ENCODE measurements at places on chromosomes 7 and 10.
A peak's percentile ranks its signal among the peaks of the same experiment; 100 is the strongest.

GRCh38 chr10:112330607-112331160, 43.2 kb upstream of the ACSL5 start:
- DNase-seq: no peak

- DNase-seq: no peak
Measured at GRCh38 chr7:18572154-18572553, 76.6 kb downstream of the HDAC9 start.

DNA sequence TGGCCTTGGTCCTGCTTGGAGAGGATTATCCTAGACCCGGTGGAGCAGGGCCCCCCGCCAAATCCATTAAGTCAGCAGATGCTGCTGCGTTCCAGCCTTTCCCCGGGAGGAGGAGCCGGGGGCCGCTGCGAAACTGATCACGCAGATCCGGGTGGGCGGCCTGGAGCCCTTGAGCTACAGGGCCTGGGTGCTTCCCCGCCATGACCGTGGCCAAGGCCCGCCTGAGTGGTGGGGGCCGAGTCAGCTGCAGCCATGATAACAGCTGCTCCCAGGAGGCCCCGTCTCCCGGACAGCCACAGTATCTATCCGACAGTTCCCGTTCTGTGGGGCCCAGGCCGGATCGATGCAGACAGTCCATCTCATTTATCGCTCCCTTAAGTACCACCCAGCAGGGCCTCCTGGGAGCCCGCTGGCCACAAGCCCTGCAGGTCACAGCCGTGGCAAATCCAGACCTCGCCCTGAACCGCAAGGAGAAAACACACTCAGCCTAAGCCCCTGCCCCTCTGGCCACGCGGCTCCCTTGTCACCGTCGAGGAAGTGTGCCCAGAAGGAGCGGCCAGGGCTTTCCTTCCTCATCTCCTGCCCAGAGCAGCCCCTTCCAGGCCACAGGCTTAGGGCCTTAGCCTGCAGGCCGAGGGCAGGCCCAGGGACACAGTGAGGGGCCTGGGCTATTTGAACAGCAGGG, 34.4 kb upstream of the SLC29A4 start:
- DNase-seq: no peak

- no peak for DNase-seq
Measured at GRCh38 chr7:11437994-11438393, 394.0 kb downstream of the THSD7A start.

DNA sequence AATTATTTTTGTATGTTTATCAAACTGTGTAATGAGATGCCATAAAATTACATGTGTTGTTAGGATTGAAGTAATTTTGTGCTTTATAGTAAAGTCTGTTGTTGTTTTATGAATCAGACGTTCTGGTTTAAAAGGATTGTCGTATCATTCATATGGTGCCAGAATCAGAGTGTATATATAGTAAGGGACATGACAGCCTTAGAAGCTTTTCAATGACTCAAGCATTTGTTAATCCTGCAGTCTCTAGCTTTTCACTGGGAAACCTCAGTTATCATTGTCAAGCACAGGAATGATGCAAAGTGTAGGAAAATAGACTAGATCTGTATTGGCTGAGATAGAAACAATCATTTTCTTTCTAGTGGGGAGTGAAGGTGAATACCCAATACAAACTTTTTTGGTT, 57.5 kb downstream of the TRRAP start:
- DNase-seq: no peak

DNA sequence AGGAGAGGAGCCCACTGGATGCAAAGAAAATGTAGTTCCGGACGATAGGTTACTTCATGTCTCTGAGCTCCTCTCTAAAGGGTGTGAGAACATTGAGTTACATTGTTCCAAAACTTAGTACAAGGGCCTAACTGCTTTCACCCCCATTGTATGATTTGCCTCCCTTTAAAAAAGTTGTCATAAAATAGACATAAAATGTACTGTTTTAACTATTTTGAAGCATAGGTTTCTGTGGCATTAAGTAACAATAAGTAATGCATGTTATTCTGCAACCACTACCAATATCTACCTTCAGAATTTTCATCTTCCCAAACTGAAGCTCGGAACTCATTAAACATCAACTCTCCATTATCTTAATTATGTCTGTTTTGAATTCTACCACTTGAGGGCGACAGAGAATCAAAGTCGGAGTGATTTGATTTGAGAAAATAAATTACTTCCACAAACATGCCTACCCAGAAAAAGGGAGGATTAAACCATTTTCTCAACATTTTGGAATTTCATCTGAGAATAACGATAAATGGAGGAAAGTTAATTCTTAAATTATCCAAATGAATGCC, 2.7 kb downstream of the IGFBP1 start:
- no peak for DNase-seq

- DNase-seq: no peak
Measured at GRCh38 chr10:119478111-119478802, 64.3 kb downstream of the RGS10 start.

DNA sequence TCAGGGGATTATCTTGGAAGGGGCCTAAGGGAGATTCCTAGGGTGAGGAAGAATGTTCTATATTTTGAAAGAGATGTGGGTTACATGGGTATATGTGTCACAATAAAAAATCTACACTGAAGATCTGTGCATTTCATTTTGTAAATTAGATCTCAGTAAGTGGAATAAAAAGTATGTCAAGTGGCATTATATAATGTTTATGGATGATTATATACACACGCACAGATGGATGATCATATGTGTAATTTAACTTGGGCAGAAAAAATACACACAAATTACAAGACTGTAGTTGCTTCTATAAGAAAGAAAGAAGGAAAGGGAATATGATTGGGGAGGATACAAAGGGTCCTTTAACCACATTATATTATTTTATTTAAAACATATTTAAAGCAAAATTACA, 18.5 kb downstream of the ASZ1 start:
- no peak for DNase-seq

DNA sequence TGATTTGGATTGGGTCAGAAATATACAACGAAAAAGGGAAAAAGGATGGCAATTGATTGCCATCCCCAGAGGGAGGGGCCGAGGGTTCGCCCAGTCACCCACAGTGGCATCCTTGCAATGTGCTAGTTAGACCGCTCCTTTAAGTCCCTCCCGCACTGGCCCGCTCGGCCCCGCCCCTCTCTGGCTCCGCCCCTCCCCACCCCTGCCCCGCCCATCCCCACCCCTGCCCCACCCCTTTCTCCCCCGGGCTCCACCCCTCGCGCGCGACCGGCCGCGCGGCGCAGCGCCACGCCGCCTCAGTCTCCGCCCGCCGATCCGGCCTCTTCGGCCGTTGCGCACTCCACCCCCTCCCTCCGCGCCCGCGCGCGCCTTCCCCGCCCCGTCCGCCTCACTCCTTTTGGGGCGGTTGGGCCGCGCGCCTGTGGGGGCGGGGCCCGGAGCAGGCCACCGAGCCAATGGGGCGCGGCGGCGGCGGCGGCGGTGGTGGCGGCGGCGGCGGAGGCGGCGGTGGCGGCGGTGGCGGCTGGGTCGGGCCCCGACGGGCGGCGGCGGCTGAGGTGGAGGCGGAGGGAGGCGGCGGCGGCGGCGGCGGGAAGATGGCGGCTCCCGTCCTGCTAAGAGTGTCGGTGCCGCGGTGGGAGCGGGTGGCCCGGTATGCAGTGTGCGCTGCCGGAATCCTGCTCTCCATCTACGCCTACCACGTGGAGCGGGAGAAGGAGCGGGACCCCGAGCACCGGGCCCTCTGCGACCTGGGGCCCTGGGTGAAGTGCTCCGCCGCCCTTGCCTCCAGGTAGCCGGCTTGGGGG, at the start of gene VKORC1L1:
VKORC1L1 (plus strand) TSS at position 299 of the 806 bp plus-strand sequence; CDS start at position 597, 298 bp downstream.
- DNase-seq: peak; percentile 93

DNA sequence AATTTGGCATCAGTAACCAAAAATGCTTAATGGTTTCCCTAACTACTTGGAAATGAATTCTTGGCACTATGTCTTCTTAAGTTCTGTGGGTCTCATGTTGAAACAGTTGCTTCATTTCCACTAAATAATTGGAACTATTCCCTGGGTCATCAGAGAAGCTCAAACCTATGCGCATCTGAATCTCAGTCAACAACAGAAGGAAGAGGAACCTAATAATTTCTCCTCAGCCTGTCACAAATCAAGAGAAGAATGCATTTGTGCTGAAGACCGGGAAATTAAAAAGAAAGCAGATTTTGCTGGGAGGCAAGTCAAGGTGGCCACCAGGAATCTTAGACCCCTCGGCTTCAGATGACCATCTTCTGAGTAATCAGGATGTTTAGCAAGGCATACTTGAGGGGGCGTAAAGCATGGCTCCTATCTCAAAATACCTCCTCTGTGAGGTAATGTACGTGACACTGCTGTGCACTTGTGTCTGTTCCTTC, 41.4 kb downstream of the TOMM7 start:
- DNase-seq: no peak

GRCh38 chr7:46059308-46060020, 138.4 kb upstream of the IGFBP3 start:
- DNase-seq: no peak

GRCh38 chr10:8402576-8402975, 348.1 kb downstream of the GATA3 start:
- DNase-seq: no peak

DNA sequence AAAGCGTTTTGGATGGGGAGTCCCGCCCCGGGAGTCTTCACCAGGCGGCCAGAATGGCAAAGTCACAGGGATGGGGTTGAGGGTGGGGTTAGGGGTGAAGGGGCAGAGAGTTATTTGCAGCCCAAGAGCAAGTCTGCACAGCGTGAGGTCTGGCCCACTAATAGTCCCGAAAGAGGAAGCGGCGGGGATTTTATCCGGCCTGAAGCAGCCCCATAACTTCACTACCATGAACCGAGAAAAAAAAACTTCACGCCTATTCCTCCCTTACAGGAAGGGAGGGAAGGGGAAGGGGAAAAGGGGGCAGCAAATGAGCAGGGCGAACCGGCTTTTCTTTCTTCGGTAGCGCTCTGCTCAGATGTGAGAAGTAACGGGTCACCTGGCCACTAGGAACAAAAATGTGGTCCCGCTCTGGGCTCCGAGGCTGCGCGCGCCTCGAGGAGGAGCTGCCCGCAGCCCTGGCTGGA, 712 bp downstream of the ITPRIP start:
- DNase-seq: no peak

DNA sequence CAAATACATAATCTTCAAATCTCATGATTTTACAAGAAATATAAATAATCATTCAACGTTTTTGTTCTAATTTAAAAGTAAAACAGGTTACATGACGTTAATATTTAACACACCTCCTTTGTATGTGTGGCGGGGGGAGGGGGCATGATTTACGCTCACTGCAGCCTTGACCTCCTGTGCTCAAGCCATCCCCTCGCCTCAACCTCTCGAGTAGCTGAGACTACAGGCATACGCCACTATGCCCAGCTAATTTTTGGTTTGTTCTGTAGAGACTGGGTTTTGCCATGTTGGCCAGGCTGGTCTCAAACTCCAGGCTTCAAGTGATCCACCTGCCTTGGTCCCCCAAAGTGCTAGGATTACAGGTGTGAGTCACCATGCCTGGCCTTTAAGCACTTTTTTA, 7.2 kb upstream of the CACNA2D1 start:
- no peak for DNase-seq

DNA sequence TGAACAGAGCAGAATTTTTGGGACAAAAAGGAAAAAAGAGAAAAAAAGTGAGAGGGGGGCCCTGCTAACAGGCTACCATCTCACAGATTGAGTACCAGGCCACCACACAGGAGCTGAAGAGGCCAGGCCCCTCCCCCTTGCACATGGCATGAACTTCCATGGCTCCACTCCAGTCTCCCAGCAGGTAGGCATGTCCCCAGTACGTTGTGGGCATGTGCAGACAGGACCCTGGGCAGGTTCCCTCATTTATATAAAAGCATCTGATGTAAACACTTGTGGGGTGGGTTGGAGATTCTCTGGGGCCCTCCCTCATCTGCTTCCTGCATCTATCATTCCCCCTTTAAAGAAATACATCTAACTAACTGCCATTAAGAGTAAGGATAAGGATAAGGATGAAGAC, 45.0 kb upstream of the AKR1C1 start:
- DNase-seq: no peak

DNA sequence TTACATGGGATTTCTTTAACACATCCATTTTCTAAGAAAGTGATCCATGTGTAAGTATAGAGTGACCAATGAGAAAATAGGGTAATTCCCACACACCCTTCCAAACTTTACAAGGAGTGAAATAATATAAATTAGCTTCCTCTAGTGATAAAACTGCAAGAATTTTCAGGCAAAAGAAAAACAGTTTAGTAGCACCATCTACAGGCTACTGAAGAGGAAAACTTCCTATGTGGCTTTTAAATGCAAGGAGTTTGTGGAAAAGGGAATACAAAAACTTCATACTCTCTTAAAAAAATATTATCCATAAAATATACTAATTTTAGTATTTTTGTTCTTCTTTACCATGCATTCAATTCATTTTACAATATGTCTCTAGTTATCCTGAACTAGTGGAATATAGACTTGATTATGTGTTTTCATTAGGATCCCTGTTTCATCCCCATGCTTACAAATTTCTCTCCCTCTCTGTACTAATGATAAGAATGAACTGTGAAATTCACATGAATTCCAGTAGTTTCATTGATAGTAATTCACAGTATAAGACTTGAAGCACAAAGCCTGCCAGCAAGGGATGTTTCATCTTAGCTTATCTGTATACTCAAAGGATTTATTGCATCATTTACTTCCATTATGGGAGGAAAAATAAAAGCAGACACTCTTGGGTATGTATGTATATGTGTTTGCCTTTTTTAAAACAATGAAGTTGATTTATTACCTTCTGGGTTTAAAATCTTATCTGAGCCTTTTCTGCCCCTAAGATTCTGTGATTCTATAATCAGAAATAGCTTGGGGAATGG, 442.9 kb downstream of the AUTS2 start:
- DNase-seq: no peak

DNA sequence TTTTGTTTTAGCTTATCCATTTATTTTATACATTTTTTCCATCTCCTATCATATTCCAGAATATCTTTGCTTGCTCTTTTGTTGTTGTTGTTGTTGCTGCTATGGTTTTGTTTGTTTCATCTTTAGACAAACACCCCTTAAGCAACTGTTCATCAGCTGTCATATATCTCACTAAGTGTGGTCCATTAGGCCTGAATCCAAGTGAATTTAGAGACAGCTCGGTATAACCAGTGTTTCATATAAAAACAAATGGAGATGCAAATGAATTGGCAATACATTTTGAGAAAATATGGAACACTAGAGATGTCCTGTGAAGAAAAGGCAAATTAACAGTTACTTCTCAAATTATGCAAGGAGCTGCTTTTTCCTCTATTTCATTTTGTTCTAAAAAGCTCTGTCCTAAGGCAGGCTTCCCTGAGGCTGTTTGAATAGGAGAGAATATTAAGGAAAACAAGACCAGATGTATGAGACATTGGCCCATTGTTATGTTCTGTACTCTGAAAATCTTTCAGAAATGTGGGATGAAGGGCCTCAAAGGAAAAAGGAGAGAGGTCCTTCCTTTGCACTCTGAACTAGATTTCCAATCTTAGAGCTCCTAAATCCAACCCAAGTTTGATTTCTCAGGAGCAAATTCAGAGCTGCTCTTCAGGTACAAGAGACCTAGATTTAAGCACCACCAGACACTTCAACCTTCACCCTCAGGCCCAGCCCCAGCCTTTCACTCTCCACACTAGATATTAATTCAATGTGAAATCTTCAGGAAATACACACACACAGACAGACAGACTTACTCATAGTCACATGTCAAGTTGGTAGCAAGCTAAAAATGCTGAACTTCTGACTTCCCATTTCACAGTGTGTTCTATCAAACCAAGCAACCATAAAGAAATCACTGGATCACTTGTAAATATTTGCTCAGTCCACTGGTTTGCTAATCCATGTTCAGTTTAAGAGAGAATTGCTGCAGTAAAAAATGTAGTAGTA, 5.4 kb downstream of the TFEC start:
- no peak for DNase-seq

- DNase-seq: no peak
Measured at GRCh38 chr10:59817773-59818172, 64.5 kb upstream of the MRLN start.

GRCh38 chr7:149689291-149689721, 84.1 kb downstream of the ZNF467 start:
- no peak for DNase-seq

GRCh38 chr10:125392154-125392553, 231.8 kb upstream of the CTBP2 start:
- no peak for DNase-seq

All from stimulated activated CD4-positive, alpha-beta T cell treated with anti-CD3 and anti-CD28 coated beads, Interleukin-1b, Interleukin-23, amount 100 ng/mL, for 24 hours (primary cell).